Vagina (tissue), 2 donors: ENCODE measurements at places on chromosomes 11 and 22.

DNA sequence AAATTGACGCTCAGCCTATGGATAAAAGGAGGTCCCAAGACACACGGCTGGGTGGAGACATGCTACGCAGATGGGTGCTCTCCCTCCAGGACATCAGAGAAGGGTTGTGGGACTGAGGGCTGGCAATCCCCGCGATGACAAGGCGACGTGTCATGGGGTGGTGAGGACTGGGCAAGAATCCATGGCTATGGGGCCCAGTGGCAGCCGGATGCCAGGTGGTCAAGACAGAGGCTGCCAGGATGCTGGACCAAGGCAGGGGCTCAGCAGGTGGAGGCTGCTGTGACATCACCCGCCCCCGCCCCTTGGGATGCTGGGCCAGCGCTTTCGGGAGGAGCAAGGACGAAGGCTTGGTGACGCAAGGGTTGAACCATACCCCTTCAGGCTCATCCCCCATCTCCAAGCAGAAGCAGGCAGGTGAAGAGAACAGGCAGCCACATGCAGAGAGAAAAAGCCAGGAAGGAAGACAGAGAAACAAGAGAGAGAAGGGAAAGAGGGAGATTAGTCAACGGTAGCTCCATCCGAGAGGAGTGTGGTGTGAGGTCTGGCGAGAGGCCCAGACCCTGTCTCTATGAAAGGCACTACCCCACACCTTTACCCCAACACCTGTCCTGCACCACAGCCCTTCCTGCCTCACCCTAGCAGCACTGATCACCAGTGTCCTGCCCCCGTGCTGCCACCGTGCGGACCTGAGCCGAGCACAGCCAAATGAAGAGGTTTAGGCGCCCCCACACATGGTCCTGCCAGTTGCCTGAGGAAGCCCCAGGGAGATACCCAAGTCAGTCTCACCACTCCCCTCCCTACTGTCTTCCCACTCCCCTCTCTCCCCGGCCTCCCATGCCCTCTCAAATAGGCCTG lies 24.1 kb upstream of the RASL10A start:
- H3K4me3 ChIP-seq: no peak overlapping the region
- H3K36me3 ChIP-seq: peaks cover 73% of the 10 kb centered on the region
- no peak for DNase-seq
- H3K4me1 ChIP-seq: no peaks in the 10 kb centered on the region

DNA sequence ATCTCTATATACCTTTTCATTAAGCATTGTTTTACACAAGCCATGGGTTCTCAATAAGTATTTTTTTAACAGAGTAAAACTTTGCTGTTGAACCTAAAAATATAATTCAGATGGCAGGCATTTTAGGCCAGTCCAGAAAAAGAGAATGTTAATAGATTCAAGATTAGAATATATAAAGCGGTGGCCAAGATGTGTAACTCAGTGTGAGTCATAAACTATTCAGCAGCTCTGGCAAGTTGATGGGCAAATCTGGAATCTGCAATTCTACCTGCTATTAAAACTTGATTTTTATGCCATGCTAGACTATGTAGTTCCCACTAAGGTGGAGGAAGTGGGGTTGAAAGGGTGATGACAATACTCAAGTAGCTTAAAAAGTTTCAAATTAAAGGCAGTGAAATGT lies 45.4 kb downstream of the CASP12 start:
- no peak for DNase-seq
- H3K27me3 ChIP-seq: no peaks in the 10 kb centered on the region

- no peaks in the 10 kb centered on the region for H3K27me3 ChIP-seq
- DNase-seq: no peak
- no peak overlapping the region for H3K4me3 ChIP-seq
- no peaks in the 10 kb centered on the region for H3K4me1 ChIP-seq
These were observed 38.4 kb upstream of the EMID1 start for GRCh38 chr22:29167032-29167911.

DNA sequence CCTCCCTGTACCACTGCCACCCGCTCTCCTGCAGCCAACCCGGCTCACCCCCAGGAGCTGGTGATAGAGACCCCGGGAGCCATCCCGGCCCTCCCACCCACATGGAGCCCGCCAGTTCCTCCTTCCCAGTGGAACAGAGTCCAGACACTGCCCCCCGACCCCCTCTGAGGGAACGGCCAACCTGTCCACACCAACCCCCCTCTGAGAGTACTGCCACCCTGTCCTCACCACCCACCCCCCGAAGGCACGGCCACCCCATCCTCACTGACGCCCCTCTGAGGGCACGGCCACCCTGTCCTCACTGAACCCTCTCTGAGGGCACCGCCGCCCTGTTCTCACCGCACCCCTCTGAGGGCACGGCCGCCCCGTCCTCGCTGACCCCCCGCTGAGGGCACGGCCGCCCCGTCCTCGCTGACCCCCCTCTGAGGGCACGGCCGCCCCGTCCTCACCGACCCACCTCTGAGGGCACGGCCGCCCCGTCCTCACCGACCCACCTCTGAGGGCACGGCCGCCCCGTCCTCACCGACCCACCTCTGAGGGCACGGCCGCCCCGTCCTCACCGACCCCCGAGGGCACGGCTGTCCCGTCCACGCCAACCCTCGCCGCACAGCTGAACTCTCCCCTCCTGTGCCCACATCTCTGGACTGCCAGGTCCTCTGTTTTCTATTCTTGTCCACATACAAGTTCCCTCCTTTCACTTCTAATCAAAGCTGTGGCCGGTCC lies 18.0 kb downstream of the TOLLIP start:
- H3K36me3 ChIP-seq: peaks cover 61% of the 10 kb centered on the region
- DNase-seq: no peak
- H3K27ac ChIP-seq: no peak overlapping the region
- H3K27me3 ChIP-seq: no peaks in the 10 kb centered on the region
- no peak overlapping the region for H3K4me3 ChIP-seq

GRCh38 chr22:34808618-34809017 lies 257.3 kb upstream of the ISX start:
- no peak overlapping the region for H3K27ac ChIP-seq
- no peaks in the 10 kb centered on the region for H3K36me3 ChIP-seq
- no peak overlapping the region for H3K4me3 ChIP-seq
- H3K4me1 ChIP-seq: no peaks in the 10 kb centered on the region
- DNase-seq: no peak

GRCh38 chr11:9029422-9029821 lies 25.6 kb upstream of the NRIP3 start:
- H3K36me3 ChIP-seq: no peaks in the 10 kb centered on the region
- H3K27me3 ChIP-seq: no peaks in the 10 kb centered on the region
- H3K4me3 ChIP-seq: no peak overlapping the region

DNA sequence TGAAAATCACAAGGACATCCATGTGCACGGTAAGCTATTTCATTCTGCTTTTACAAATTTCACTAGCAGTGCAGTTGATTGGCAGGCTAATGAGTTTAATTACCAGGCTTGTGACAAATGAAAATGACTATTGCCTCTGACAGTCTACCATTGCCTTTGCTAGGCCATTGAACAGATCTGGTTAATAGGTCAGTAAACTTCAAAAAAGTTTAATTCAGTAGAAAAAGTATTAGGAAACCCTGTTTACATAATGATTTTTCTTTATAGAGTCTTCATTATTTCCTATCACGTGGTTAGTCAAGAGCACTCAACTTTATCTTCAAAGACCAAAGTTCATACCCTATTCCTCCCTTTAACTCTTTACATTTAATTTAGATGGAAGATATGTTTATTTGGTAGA lies 77.0 kb downstream of the PRMT3 start:
- no peak overlapping the region for H3K27ac ChIP-seq
- no peak overlapping the region for H3K4me3 ChIP-seq
- no peaks in the 10 kb centered on the region for H3K27me3 ChIP-seq

DNA sequence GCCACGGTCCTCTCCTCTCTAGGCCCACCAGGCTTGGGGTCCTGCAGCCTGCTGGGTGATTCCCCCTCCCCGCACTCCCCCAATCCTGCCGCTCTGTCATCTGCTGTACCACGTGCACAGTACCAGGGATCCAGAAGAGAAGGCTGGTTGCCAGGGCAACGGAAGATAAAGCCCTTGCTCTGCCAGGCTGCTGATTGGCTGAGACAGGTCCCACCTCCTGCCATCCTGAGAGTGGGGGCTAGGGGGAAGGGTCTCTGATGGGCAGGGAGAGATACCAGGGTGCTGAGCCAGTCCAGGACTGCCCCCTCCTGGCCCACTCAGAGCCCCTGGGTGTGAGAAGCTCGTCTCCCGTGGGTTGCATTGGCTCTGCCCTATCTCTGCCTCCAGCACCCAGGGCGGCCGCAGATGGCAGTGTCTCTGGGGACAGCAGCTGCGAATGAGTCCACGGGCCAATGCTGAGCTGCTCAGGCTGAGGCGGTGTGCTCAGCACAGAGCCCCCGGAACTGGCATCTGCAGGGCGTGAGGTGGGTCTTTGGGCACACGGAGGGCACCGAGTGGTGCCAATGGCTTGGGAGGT lies at the start of gene SMIM45:
Gene SMIM45, plus strand, starts transcription at position 253 of the 577 bp plus-strand sequence.
- no peak for DNase-seq
- no peaks in the 10 kb centered on the region for H3K36me3 ChIP-seq
- H3K4me1 ChIP-seq: no peaks in the 10 kb centered on the region

GRCh38 chr11:5803982-5804381 lies 4.7 kb upstream of the OR52N2 start:
- no peaks in the 10 kb centered on the region for H3K27me3 ChIP-seq
- no peak for DNase-seq
- no peaks in the 10 kb centered on the region for H3K36me3 ChIP-seq
- H3K4me1 ChIP-seq: no peaks in the 10 kb centered on the region

DNA sequence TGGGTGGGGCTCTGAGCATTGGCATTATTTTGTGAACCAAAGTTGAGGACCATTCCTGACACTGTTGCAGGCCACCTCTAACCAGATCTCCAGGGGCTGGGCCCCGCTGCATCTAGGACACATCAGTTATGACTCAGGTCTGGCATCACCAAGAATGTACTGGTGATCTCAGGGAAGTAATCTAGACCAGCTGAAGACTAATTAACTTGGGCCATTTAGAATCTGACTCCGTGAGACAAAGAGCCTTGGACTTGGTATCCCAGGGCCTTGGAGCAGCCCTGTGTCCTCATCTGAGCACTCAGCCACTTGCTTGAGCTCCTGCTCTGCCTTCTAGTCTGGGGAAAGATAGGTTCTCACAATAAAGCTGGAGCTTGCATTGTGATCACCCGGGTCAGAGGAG lies 200.6 kb downstream of the KIRREL3 start:
- no peaks in the 10 kb centered on the region for H3K4me1 ChIP-seq
- no peaks in the 10 kb centered on the region for H3K36me3 ChIP-seq
- no peak for DNase-seq
- H3K4me3 ChIP-seq: no peak overlapping the region

DNA sequence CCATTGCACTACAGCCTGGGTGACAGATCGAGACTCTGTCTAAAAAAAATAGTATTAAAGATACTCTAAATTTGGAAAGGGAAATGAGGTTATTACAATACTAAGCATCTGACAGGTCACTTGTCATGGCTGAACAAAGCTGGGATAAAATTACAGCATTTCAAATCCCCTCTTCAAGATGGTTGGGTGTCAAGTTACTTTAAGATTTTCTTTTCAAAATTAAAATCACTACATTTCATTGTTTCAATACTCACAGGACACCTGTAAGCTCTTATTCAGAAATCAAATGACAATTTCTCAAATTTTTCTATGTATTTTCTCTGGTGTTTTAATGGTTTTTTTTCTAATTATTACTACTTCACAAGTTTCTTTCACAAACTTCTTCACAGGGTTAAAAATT lies 5.7 kb downstream of the TAF1D start:
- H3K27me3 ChIP-seq: no peaks in the 10 kb centered on the region
- H3K36me3 ChIP-seq: peaks cover 81% of the 10 kb centered on the region
- H3K27ac ChIP-seq: no peak overlapping the region
- no peak overlapping the region for H3K4me3 ChIP-seq

- H3K4me1 ChIP-seq: no peaks in the 10 kb centered on the region
- no peaks in the 10 kb centered on the region for H3K36me3 ChIP-seq
- no peak for DNase-seq
- no peak overlapping the region for H3K27ac ChIP-seq
These were observed 17.2 kb downstream of the SLC5A4 start for GRCh38 chr22:32237906-32238305.

DNA sequence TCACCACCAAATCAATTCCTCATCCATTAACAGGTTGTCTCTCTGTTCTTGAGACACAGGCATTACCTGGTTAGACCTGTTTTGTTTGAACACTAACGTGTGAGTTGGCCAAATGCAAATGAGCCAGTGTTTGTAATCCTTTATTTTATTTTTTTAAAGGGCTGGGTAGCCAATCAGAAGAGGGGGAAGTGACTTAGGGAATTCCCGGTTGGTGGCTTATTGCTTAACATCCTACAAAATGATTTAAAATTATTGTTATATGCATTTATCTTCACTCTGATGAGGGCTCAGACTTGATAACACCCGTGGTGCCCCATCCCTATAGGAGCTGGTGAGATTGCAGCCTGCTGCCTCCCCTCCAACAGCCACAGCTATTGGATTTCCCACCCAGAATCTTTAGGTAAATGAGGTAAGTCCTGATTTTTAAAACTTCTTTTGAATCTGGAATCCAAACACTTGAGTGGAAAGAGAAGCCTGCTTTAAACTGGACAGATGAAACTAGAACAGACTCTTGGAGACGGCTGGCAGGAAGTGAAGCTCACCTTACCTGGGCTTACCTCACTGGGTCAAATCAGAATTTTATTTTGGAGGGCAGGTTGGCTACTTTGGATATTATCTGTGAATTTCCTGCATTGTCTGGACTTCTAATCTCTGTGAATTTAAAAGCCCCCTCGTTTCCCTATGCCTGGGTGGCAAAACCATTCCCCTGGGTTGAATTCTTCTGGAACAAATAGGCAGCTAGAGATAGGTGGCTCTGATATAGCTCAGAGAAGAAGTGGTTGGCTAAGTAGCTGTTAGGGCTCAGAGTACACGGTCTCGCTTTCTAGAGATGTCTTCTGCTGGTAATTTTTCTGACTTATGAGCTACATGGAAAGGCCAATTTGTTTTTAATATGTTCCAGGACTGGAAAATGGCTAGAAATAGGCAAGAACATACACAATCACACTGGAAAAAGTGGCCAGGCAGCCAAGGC lies at the start of gene EHF:
Gene EHF, plus strand, starts transcription at position 274 of the 973 bp plus-strand sequence. CDS start 21,538 bp downstream, outside the sequence.
- no peaks in the 10 kb centered on the region for H3K27me3 ChIP-seq
- H3K4me1 ChIP-seq: peaks cover 3% of the 10 kb centered on the region
- no peak within 1 kb of the TSS for H3K4me3 ChIP-seq
- H3K27ac ChIP-seq: peak within 1 kb of the TSS; percentile 80
- no peaks in the 10 kb centered on the region for H3K36me3 ChIP-seq

GRCh38 chr11:71964641-71965040 lies 34.1 kb upstream of the IL18BP start:
- no peaks in the 10 kb centered on the region for H3K4me1 ChIP-seq
- no peak overlapping the region for H3K27ac ChIP-seq
- no peaks in the 10 kb centered on the region for H3K27me3 ChIP-seq
- H3K4me3 ChIP-seq: no peak overlapping the region
- H3K36me3 ChIP-seq: peaks cover 22% of the 10 kb centered on the region

GRCh38 chr11:76230392-76230791 lies 24.1 kb upstream of the WNT11 start:
- H3K4me3 ChIP-seq: no peak overlapping the region
- no peak overlapping the region for H3K27ac ChIP-seq
- peaks cover 9% of the 10 kb centered on the region for H3K4me1 ChIP-seq
- H3K27me3 ChIP-seq: no peaks in the 10 kb centered on the region
- no peak for DNase-seq
- H3K36me3 ChIP-seq: no peaks in the 10 kb centered on the region

- H3K4me3 ChIP-seq: no peak overlapping the region
- H3K36me3 ChIP-seq: no peaks in the 10 kb centered on the region
- peaks cover 37% of the 10 kb centered on the region for H3K4me1 ChIP-seq
These were observed 40.3 kb upstream of the CYP2D6 start for GRCh38 chr22:42170946-42171345.
